ENCODE measurements at places on chromosomes 3 and 15. TPM values are rescaled to one million over a fixed set of nuclear protein-coding genes. Genes with fewer than 3 reads are reported as not detected.

Gene PLS1
- 1.7 TPM for total RNA-seq

Gene MUC20
- total RNA-seq, result 0.20 TPM

Gene CYP1A1
- total RNA-seq, result 1.2 TPM

Gene SPINT1
- 0.36 TPM for total RNA-seq

Gene SCAPER
- 8.0 TPM for total RNA-seq

Gene GRIP2
- total RNA-seq, result 0.46 TPM

Gene DMXL2
- 29.5 TPM for total RNA-seq

Gene IP6K1
- total RNA-seq, result 51.4 TPM

Gene DNASE1L3
- total RNA-seq, result 0.07 TPM

Gene TMEM115
- total RNA-seq, result 54.7 TPM

Gene TMC3
- total RNA-seq, result 0.20 TPM

Gene IQCF5
- not detected for total RNA-seq

Gene PFN2
- total RNA-seq, result 243 TPM

Gene DUOX1
- not detected for total RNA-seq
